Fibroblast of lung (primary cell): ENCODE measurements at places on chromosomes 4 and X. TPM values are rescaled to one million over a fixed set of nuclear protein-coding genes. Genes with fewer than 3 reads are reported as not detected.
A peak's percentile ranks its signal among the peaks of the same experiment; 100 is the strongest.

Gene CCDC160
- polyA plus RNA-seq, result 0.06 and 0.10 TPM in 2 replicates

DNA sequence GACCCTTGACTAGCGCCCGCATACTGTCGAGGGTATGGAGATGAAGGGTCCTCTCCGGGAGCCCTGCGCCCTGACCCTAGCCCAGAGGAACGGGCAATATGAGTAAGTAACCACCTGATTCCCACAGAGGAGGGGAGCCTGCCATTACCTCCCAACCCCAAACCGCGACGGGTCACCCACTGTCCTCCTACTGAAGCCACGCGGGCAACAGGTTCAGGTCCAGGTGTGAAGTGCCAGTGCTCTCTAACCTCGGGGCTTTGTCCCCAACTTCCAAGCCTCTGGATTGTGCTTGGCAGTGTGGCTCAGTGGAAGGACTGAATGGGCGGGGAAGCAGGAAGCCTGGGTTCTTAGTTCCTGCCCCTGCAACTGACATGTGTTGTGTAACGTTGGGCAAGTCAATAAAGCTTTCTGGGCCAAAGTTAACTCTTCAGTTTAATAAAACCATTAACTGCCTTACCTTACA is 694 bp downstream of the OCRL start:
- H3K27ac ChIP-seq, result no peak overlapping the region
- H3K27me3 ChIP-seq, result no peaks in the 10 kb centered on the region
- no peaks in the 10 kb centered on the region for H3K4me1 ChIP-seq
- H3K36me3 ChIP-seq, result no peaks in the 10 kb centered on the region
- H3K4me3 ChIP-seq, result peak overlapping the region; percentile 71
- no peak for DNase-seq

GRCh38 chrX:26138274-26138673 is at the start of gene MAGEB18:
Gene MAGEB18, plus strand, starts transcription at chrX:26138343. Its CDS starts 643 bp downstream, at chrX:26138986.
- no peak for DNase-seq
- H3K4me3 ChIP-seq, result no peak within 1 kb of the TSS
- H3K27me3 ChIP-seq, result no peaks in the 10 kb centered on the region
- H3K27ac ChIP-seq, result no peak within 1 kb of the TSS
- H3K4me1 ChIP-seq, result no peaks in the 10 kb centered on the region
- H3K36me3 ChIP-seq, result no peaks in the 10 kb centered on the region

Gene MMGT1
- 26.9 and 27.9 TPM in 2 replicates for polyA plus RNA-seq

Gene GIMD1
- polyA plus RNA-seq, result not detected in 2 replicates

DNA sequence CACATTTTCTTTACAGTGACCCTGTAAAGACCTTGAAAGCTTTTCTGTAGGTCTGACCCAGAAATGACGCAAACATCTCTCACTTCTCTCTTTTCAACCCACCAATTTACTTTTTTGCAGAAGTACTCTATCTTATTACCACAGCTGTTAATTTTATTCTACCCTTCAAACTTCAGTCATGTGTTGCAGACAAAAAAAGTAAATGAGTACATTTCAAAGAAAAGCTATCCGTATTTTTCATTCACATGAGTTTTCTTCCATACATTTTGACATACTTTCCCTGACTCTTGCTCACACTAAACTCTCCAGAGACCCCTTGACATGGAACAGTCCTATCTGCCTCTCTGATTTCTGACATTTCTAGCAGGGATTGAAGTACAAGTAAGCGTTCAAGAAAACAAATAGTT is 51.7 kb downstream of the SLC7A11 start:
- no peaks in the 10 kb centered on the region for H3K27me3 ChIP-seq
- no peak overlapping the region for H3K27ac ChIP-seq

Gene IRS4
- polyA plus RNA-seq, result 0.02 TPM in 1 of 2 replicates, not detected in the other

GRCh38 chr4:42845586-42845985 is 46.9 kb upstream of the GRXCR1 start:
- no peaks in the 10 kb centered on the region for H3K36me3 ChIP-seq
- no peak for DNase-seq
- H3K27ac ChIP-seq, result no peak overlapping the region
- H3K4me1 ChIP-seq, result no peaks in the 10 kb centered on the region

DNA sequence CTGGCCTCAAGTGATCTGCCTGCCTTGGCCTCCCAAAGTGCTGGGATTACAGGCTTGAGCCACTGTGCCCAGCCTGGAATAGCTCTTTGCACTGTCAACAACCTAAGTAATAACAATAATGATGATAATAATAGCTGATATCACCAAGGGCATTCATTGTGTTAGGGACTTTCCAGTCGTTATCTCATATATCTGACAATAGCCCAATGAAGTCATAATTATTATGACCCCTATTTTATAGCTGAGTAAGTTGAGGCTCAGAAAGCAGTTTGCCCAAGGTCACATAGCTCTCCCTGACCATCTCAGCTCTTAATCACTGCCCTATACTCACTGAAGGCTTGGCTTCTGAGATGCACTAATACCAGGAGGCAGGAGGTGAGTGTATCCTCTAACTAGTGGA is 18.7 kb upstream of the MAP7D3 start:
- no peak overlapping the region for H3K4me3 ChIP-seq
- H3K36me3 ChIP-seq, result no peaks in the 10 kb centered on the region
- no peak overlapping the region for H3K27ac ChIP-seq
- no peaks in the 10 kb centered on the region for H3K27me3 ChIP-seq

- H3K4me3 ChIP-seq, result no peak within 1 kb of the TSS
- H3K27ac ChIP-seq, result no peak within 1 kb of the TSS
- H3K36me3 ChIP-seq, result no peaks in the 10 kb centered on the region
- peaks cover 20% of the 10 kb centered on the region for H3K27me3 ChIP-seq
- no peak for DNase-seq
These were observed at the start of gene TCEAL5 for GRCh38 chrX:103276581-103277002. Gene TCEAL5, minus strand, starts transcription at chrX:103276750. Its CDS starts 2,187 bp downstream, at chrX:103274563.

- no peaks in the 10 kb centered on the region for H3K36me3 ChIP-seq
- no peak within 1 kb of the TSS for H3K27ac ChIP-seq
- H3K4me1 ChIP-seq, result no peaks in the 10 kb centered on the region
These were observed at the start of gene TRPC3 for GRCh38 chr4:121951521-121952110. Gene TRPC3, minus strand, starts transcription at chr4:121952060. Its CDS starts 380 bp downstream, at chr4:121951680.

GRCh38 chrX:49292400-49293362 is 10.8 kb upstream of the GAGE10 start:
- no peak overlapping the region for H3K4me3 ChIP-seq
- DNase-seq, result no peak
- H3K27ac ChIP-seq, result no peak overlapping the region

DNA sequence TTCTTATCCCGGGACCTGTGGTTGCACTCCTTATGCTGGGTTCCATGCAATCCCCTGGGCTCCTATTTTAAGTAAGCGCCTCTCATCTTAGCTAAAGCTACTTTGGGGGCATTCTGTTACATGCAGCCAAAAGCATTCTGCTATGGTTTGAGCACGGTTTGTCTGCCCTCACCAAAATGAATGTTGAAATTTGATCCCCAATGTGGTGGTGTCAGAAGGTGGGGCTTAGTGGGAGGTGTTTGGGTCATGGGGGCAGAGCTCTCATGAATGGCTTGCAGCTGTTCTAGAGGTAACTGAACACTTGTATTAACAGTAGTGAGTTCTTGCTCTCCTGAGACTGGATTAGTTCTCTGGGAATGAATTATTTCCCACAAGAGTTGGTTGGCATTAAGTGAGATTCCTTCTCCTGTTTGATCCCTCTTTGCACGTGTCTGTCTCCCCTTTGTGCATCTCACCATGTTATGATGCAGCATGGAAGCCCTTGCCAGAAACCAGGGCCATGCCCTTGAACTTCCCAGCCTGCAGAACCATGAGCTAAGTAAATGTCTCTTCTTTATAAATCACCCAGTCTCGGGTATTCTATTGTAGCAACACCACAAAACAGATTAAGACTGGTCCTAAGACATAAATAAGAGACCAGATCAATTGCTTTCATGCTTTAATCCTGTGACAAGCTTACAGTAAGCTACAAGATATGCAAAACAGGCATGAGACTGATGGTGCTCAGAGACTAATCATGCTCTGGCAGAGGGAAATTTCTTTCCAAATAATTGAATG is 141.8 kb downstream of the TSPAN5 start:
- H3K4me1 ChIP-seq, result peaks cover 35% of the 10 kb centered on the region
- H3K27me3 ChIP-seq, result no peaks in the 10 kb centered on the region
- H3K4me3 ChIP-seq, result no peak overlapping the region
- no peaks in the 10 kb centered on the region for H3K36me3 ChIP-seq
- H3K27ac ChIP-seq, result peak overlapping the region; percentile 1

DNA sequence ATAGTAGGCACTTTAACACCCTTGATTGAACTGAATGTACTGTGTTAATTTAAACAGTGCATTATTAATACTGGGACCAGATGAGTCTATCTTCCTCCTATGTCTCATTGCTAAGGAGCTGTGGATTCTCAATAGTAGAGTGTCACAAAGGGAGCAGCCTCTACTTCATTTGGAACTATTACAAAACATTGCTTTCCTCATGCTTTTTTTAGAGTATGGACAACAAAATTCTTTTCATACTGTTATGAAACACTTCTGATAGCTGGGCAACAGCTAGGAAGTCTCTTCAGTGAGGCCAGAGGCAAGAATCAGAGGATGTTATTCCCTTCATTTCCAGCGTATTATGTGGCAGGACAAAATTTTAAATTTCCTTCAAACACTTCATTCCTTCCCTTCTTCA is 160.8 kb downstream of the FBXO8 start:
- H3K27ac ChIP-seq, result no peak overlapping the region
- H3K27me3 ChIP-seq, result no peaks in the 10 kb centered on the region
- DNase-seq, result no peak
- no peaks in the 10 kb centered on the region for H3K36me3 ChIP-seq
- no peak overlapping the region for H3K4me3 ChIP-seq

Gene RAB39B
- polyA plus RNA-seq, result 0.12 and 0.79 TPM in 2 replicates

GRCh38 chrX:16319929-16320328 is 152.6 kb downstream of the MAGEB17 start:
- no peaks in the 10 kb centered on the region for H3K4me1 ChIP-seq
- H3K27me3 ChIP-seq, result no peaks in the 10 kb centered on the region
- H3K27ac ChIP-seq, result no peak overlapping the region
- peak; percentile 16 for DNase-seq
- no peaks in the 10 kb centered on the region for H3K36me3 ChIP-seq
